PC-3 (cell line): ENCODE measurements at places on chromosomes 6 and 20.

GRCh38 chr20:35887393-35888064, 66.8 kb downstream of the SCAND1 start:
- DNase-seq = no peak

GRCh38 chr6:107560657-107561056, 70.7 kb downstream of the SOBP start:
- DNase-seq = no peak

DNA sequence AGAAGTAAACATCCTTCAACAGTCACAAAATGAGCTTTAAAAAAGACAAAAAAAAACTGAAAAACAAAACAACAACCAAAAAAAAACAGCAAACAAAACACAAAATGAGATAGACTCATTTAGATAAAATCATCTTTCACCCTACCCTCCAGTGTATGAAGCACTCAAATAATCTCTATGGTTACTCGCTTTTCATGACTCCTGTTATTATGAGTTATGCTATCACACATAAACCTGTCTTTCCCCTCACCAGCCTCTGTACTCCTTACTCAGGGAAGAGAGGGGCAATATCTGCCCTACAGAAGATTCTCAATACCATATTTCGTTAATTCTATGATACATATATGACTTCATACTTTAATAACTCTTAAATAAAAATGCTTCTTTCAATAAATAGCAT, 158.2 kb downstream of the TPBG start:
- no peak for DNase-seq

DNA sequence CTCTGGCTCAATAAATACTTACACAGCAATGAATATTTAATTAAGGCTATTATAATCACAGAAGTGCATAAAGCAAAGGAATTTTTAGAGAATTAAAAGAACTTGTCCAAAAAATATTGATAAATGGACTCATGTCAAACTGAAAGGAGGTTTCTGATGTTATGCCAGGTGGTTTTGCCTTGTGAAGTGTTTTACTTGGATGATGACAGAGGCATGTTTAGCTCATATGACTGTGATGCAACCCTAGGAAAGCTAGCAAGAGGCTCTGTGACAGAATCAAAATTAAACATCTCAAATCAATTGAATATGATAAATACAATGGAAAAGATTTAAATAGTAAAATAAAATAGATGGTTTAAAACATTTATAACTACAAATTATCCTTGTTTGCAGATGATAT, 137.3 kb downstream of the TMEM200A start:
- DNase-seq = no peak

DNA sequence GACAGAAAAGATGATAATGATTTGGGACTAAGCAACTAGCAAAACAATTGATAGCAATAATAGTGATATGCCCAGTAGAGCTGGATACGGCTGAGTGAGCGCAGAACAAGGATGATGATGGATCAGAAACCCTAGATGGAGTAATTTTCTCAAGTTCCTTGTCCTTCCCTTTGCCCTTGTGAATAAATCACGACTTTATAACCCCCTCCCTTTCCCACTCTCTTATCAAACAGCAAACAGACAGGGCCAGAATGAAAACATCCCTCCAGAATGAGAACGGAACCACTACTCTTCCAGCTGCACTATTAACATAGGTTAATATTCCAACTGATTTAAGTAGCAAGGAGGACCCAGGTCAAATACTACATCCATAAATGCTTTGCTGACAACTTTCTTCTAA, 1.3 kb upstream of the MTFR2 start:
- DNase-seq = no peak

DNA sequence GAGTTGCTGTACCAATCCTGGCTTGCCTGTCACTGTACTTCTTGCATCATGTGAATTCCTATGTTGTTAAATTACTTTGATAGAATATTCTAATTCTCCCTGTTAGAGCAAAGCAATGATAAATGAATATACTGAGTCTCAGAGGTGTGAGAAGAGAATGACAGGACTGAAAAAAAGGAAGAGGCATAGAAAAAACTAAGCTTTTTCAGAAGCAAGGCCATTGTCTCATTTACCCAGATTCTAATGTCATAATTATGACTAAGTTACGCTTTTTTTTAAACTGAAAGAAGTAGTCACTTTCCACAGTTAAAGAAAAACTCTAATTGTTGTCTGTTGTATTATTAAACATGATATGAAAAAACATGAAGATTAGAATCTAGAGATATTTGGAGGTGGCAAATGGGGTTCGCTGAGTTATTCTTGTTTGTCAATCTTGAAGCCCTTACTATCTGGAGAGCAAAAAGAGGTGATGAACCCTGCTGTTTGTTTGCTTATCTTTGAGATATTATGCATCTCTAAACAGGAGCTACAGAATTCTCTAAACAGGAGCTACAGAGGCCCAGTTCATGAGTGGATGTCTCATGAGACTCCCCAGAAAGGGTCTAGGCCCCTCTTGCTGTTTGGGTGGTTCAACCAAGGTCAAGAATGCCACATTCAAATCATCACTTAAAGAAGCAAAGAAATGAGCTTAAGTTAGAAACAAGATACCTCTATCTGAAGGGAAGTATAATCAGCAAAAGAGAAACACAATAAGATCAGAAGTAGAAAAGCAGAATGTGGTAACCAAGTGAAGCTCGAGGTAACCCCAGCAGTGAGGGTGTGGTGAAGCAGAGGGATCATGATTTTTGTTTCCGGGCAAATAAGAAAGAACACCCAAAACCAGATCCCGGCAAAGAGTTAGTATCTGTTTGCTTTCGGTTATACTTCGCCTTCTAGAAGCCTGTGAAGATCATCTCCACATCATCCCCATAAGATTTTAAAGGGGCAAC, 33.3 kb upstream of the THEMIS start:
- DNase-seq = no peak

DNA sequence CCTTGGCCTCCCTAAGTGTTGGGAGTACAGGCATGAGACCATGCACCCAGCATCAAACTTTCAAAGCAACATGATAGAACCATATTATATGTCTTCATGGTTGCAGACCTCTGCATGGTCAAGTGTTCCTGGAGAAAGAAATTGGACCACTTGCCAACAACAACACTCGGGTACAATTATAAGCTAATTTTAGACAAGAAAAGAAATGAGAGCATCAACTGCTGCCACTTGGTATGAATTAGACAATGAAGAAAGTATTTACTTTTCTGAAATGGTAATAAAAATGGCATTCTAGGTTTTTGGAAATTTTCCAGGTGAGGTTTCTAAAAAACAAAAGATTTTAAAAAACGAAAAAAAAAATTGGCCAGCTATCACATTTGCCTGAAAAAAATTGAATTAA, 7.7 kb upstream of the PM20D2 start:
- DNase-seq = no peak

DNA sequence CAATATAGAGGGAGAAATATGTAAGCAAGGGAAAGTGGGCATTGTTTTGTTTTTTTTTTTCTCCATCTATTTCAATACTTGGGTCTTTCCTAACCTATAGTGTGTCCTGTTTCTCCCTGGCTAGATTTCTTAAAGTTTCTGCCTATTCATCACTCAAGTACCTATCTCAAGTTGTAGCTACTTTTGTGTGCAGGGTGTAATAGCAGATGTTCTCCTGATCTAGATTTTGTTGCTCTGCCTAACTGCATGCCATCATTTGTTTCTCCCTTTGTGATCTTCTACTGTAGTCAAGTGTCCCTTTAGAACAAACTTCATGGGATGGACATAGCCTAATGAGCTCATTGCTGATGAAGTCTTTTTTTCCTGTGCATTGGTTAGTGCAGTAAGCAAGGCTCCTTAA, 45.8 kb downstream of the TOP1 start:
- no peak for DNase-seq

DNA sequence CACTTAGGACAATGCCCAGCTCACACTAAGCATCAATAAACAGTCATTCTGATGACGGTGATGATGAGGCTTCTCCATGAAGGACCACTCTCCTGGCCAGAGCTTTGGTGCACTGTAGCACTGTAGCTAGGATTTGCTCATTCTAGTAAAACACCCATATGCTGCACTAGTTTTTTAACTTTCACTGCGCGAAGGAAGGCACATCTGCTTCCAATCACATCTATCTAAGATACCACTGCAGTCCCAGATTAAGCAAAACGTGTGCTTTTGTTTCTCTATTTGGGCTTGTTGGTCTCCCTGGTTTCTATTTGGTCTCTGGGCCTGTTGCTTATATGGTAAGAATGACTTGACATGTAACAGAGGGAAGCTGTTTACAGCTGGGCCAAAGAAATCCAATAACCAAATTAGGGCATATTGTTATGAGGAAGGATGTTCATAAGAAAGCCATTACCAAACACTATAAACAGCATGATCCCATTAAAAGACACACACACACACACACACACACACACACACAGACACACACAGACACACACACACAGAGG, 62.4 kb downstream of the FAM229B start:
- DNase-seq = no peak

DNA sequence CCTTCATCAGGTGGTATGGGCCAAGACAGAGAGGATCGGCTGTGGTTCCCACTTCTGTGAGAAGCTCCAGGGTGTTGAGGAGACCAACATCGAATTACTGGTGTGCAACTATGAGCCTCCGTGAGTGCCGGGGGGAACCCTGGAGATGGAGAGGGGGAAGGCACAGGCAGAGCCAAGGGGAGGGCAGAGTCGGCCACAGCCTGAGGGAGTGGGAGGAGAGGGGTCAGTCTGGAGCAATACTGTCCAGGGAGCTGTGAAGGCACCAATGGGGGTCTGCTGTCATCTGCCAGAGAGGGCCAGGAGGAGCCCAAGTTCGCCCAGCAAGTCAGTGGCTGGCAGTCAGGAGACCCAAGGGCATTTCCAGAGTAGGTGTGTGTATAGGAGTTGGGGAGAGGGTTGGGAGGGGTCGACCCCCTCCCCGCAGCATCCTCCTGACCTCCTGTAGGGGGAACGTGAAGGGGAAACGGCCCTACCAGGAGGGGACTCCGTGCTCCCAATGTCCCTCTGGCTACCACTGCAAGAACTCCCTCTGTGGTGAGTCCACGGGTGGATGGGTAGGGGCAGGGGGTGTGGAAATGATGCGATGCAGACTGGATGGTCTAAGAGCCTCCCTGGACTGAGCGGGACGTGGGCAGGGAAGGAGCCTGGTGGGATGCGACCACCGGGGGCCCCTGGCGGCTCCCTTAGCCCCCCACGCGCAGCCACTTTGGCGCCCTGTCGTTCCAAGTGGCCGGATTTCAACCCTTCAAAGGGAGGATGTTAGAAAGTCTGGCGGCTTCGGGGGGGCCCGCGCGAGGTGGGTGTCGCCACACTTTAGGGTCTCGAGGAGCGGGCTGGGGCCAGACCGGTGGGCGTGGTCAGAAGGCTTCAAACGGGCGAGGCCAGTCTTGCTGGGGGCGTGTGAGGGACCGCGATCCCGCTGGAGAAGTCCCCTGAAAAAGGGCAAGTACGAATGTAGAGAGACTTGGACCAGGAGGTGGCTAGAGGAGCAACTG, 7.2 kb downstream of the PI16 start:
- DNase-seq = no peak

DNA sequence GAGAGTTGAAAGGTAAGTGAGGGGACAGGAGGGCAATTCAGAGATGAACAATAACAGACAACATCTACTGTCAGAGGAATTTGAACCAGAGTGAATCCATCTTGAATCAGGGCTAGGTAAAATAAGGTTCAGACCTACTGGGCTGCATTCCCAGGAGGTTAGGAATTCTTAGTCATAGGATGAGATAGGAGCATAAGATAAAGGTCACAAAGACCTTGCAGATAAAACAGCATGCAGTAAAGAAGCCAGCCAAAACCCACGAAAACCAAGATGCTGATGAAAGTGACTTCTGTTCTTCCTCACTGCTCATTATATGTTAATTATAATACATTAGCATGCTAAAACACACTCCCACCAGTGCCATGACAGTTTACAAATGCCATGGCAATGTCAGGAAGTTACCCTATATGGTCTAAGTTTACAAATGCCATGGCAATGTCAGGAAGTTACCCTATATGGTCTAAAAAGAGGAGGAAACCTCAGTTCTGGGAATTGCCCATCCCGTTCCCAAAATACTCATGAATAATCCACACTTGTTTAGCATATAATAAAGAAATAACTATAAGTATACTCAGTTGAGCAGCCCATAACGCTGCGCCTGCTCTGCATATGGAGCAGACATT, 248.5 kb downstream of the HAO1 start:
- DNase-seq = peak; percentile 71

DNA sequence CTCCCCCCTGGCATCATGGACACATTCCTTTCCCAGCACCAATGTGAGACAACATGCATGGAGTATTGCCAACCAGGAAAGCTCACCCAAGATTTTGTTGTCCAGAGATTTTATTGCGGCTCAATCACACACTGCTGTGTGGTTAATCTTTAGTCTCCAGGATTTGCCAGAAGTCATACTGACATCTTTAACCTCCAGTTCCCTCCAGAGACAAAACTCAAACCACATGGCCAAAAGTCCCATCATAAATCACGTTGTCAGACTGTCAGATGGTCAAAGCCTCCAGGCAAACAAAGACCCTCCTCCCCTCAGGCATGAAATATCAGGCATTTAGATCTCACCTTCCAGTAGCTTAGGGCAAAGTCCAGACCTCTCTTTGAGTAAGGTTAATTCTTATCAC, 97.3 kb upstream of the OPRM1 start:
- DNase-seq = no peak

GRCh38 chr6:15839969-15840541, 177.2 kb upstream of the DTNBP1 start:
- no peak for DNase-seq

DNA sequence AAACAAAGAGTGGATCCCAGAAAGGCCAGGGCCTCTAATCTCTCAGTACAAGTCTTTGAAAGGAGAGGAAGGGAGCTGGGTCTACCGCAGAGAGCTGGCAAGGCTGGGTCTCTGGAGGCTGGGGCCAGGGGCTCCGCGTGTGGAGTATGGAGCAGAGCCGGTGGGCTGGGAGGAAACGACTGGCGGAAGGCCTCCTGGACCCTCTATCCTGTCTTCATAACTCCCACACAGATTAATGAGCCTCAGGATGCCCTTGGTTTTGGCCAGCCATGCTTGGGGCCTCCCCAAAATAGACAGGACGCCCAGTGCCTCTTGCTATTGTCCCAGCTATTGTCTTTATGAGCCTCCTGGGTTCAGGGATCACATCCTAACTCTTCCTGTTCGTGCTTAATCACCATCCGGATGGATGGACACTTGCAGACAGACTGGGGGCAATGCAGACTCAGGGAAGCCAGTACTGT, 306.4 kb downstream of the DHX35 start:
- no peak for DNase-seq

DNA sequence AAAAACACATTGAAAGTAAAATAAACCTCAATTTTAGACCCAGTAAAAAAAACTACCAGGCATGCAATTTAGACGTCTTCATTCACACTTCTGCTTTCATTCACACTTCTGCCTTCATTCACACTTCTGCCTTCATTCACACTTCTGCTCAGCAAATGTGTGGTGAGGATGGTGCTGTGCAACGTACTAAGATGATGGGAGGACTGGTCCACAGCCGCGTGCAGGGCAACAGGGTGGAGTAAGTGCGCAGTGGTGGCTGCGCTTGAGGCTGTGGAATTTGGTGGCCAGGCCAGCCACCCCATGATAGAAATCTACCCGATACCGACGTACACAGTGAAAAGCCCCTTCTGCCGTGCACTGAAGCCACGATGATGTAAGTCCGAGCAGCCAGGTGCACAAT, 114.3 kb upstream of the CD93 start:
- no peak for DNase-seq
